ENCODE measurements at places on chromosomes 5 and 9.

DNA sequence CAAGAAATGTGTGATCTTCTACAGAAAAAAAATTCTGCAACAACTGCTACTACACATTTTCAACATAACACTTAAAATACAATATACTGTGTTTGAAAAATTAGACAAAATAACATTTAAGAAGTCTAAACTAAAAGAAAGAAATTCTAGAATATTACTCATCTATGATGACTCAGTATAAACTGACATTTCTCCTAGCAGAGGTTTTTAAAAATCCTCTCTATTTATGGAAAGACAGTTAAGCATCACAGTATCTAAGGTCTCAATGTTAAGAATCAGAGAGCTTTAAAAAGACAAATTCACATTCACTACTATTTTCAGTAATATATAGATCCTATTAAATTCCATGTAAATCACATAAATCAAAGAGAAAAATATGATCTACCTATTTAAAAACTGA is 61.3 kb downstream of the NR2F1-AS1 start:
- no peak for DNase-seq

- no peak for DNase-seq
These were observed 12.0 kb downstream of the SAR1B start for GRCh38 chr5:134620634-134621033.

GRCh38 chr5:167796672-167797071 is 494.8 kb upstream of the WWC1 start:
- DNase-seq = no peak

DNA sequence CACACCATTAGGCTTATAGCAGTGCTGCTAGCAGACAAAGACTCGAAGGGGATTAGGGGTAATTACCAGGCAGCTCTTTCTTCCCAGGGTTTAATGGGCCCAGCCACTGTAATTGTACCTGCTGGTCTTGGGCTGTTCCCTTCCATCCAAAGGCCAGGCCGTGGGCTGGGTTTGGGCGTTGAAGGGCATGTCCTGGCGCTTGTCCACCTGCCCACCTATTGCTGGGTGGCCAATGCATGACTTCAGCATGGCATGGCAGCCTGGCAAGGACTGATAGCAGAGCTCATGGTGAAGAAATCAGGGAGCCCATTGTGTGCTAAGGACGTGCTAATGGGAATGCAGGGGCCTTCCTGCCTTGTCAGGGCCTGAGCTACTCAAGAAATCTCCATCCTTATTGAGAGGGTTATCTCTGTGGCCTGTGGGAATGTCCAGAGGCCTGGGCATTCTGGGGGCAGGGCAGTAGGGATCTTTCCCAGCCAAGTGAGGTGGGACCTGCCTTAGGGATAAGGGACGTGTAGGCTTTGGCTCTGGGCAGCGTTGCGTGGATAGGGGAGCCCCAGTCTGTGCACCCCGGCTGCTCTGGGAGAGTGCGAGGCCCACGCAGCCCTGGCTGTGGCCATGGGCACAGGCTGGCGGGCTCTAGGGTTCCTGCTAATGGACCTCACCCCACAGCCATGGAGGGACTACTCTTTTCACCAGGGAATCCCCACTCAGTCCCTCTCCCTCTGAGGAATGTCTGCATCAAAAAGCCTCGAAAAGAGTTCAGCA is 116.1 kb upstream of the PITX1 start:
- no peak for DNase-seq

DNA sequence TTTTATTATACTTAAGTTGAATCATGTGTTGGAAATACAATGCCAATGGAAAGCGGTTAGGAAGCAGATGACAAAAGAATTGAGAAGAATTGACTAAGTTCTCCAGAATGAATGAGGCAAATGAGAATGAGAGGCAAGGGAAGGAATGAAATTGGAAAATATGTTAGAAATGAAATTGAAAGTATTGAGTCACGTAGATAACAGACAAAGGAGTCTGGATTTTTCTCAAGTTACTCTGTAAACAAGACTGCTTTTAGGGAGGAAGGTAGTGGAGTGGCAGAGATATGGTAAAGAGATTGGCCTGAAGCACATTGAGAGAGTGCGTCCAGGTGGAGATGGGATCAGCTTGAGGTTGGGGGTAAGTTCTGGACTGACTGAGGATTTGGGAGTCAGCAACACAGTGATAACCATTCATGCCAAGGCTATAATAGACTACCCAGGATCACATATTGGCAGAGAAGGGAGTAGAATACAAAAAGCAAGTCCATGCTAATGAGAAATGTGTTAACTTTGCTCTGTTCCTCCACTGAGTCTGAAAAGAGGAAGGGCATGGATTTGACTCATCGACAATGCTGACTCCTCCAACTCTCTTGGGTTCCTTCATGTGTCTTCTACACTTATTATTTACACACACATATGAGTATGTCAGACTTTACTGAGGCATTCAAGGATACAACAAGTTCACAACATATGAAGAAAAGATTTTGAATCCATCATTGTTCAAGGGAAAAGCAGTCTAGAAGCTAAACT is 814.2 kb upstream of the ZNF608 start:
- no peak for DNase-seq

- DNase-seq = no peak
These were observed 130.5 kb downstream of the ADGRV1 start for GRCh38 chr5:90689064-90689463.

GRCh38 chr5:126358525-126358924 is 64.7 kb upstream of the GRAMD2B start:
- DNase-seq = no peak

DNA sequence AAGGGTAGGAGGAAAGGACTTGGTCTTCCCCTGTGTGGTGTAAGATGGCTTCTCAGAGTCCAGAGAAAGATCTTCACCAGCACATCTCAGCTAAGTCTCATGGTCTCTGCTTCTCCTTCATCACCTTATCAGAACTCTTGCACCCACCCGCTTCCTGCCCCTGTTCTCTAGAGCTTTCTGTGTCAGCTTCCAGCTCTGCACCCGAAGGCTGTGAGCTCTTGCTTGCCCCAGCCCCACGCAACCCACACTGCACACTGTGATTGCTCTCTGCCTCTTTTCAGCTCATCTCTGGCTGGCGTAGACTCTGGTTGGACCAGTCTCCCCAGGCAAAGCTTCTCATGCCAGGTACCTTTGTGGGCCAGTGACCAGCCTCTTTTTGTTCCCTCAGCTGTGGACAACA is 93.2 kb upstream of the RAPGEF1 start:
- no peak for DNase-seq

DNA sequence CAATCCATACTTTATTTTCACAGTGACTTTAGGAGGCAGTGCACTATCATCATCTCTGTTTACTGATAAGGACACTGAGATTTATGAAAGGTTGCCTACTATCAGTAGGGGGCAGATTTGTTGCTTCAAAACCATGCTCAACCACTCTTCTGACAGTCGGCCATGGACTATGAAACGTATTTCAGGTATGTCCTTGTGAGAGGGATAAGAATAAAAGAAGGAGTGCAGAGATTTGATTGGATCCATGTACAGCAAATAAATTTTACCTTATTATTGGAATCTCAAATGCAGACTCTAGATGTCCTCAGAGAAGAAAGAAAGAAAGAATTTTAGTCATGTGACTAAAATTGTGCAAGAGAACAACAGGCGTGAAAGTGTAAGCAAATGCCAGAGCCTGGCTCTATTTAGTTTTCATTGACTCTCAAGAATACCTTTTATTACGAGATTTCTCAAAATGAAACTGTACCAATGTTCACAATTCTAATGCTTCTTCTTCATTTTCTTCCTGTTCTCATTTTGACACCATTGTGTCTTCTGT is 296.6 kb upstream of the RASA1 start:
- DNase-seq = no peak

GRCh38 chr9:18922161-18922885 is 110.7 kb downstream of the SAXO1 start:
- no peak for DNase-seq

- no peak for DNase-seq
These were observed 758.2 kb downstream of the TLE1 start for GRCh38 chr9:80931163-80931562.

- no peak for DNase-seq
These were observed 60.2 kb downstream of the OSTF1 start for GRCh38 chr9:75148561-75148960.

GRCh38 chr9:68898781-68899439 is 115.0 kb downstream of the PRKACG start:
- DNase-seq = no peak

GRCh38 chr9:110928599-110928998 is 109.7 kb downstream of the LPAR1 start:
- no peak for DNase-seq

- DNase-seq = no peak
These were observed 115.6 kb upstream of the CPEB4 start for GRCh38 chr5:173772384-173773059.

DNA sequence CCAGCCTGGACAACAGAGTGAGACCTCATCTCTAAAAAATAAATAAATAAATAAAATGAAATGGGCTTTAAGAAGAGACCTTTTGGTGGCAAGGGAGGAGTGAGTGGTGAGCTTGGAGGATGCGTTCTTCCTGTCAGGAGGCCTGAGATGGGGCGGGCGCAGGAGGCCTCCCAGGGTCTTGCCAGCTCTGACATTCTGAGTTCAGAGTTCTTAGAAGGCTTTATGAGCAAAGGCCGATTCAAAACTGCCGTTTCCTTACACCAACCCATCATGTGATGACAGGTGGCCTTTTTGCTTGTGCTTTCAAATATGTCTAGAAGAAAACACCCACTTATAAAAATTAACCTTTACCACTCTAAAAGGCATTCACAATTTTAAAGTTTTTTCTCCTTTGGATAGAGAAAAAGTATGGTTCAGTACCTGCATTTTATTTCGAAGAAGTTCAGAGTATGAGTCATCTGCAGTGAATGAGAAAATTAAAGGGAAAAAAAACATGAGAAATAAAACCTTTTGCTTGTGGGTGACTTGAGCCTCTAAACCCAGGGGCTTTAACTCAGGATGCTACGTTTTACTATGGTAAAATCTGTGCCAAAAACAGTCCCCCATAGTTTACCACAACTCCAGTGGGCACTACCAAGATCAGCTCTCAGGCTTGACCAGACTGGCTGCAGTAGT is 157.4 kb upstream of the OTULINL start:
- no peak for DNase-seq

- no peak for DNase-seq
These were observed 23.3 kb downstream of the PTGES2 start for GRCh38 chr9:128104171-128104618.

GRCh38 chr5:42057254-42057690 is 132.2 kb downstream of the FBXO4 start:
- no peak for DNase-seq

DNA sequence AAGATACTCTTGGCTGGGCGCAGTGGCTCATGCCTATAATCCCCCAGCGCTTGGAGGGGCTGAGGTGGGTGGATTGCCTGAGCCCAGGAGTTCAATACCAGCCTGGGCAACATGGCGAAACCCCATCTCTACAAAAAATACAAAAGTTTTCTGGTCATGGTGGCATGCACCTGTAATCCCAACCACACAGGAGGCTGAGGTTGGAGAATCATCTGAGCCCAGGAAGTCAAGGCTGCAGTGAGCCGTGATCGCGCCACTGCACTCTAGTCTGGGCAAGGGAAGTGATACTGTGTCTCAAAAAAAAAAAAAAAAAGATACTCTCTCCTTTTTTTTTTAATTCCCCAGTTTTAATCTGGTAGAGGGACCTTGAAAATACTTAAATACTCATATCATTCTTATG is 15.0 kb downstream of the ANKRD33B start:
- DNase-seq = no peak

- DNase-seq = no peak
These were observed 2.8 kb upstream of the CMYA5 start for GRCh38 chr5:79686799-79687198.

Data from hypothalamus (tissue), 51 donors.